Activated CD4-positive, alpha-beta T cell treated with anti-CD3 and anti-CD28 coated beads for 36 hours (primary cell): ENCODE measurements at places on chromosomes 2 and 18.

- no peak for DNase-seq
These were observed 280.9 kb upstream of the CDH2 start for GRCh38 chr18:28457784-28458183.

- DNase-seq: no peak
These were observed 2.9 kb downstream of the CLHC1 start for GRCh38 chr2:55229221-55229620.

GRCh38 chr2:135030826-135031225 is 16.4 kb downstream of the MAP3K19 start:
- DNase-seq: no peak

DNA sequence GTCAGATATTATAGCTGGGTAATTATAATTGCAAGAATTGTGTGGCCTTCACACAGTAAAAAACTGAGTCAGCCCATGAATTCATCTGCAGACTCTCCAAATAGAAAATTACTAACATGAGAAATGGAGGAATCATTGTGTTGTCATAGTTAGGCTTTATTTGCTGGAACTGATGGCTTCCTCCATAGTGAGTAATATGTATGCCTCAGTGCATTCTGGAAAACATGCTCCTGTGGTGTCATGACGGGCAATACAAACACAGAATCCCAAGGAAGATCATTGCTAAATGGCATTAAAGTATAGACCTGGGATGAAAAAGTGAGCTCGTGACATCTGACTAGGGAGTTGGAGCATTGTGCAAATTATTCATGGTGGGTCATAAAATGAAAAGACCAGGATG is 23.6 kb upstream of the NMS start:
- DNase-seq: no peak

DNA sequence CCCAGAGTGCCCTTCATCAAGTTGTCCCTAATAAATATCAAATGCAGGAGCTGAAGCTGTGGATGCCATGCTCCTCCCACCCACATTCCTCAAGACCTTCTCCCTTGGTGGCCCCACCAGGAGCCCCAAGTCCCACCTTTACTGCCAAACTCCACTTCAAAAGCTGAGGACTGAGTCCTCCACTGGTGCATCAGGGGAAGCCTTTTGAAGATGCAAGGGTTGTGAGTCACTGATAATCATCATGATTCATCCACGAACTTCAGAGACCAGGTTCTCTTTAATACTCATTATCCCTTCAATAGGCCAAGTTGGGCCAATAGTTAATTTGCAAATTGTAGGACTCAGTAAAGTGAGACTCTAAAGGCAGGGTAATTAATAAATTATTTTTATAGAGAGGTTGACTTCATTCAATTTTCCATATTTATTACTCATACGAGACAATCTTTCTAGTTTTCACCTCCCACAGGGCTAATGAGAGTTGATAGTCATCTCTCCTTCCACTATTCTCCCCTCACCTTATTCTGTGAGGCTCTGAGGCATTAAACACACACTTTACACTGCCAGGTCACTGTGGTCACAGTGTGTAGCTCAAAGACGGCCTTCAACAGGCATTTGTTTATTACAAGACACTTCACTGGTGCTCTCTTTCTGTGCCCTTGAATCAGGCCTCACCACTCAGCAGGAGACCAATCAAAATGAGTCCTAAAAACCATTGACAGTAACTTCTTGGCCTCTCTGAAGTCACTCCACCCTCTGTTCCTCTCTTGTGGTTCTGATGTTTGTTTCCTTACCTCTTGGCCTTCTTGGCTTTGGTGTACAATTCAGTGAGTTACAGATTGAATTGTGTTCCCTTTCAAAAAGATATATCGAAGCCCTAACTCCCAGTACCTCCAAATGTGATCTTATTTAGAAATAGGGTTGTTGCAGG is 99.9 kb downstream of the TRIB2 start:
- no peak for DNase-seq

GRCh38 chr2:105935063-105935462 is 190.4 kb downstream of the NCK2 start:
- DNase-seq: no peak

GRCh38 chr2:33238111-33238510 is 238.3 kb upstream of the RASGRP3 start:
- no peak for DNase-seq

- no peak for DNase-seq
These were observed 45.2 kb upstream of the PDCL3 start for GRCh38 chr2:100517556-100517955.

DNA sequence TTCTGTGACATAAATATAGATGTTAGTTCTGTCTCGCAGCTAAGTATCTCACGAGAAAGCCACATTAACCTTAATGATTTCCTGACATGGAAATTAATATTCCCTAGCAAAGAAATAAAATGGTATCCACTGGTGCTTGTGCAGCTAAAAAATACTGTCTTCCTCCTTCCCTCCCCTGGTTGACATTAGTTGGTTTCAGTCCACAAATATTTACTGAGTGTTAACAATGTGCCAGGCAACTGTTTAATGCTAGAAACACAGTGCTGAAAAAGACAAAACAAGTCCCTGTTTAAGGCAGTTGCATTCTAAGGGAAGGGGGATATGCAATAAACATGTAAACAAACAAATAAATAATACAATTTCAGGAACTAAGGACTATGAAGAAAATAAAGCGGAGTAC is 44.2 kb upstream of the VPS54 start:
- DNase-seq: no peak

- DNase-seq: no peak
These were observed 6.1 kb downstream of the SLC66A2 start for GRCh38 chr18:79945118-79946042.

DNA sequence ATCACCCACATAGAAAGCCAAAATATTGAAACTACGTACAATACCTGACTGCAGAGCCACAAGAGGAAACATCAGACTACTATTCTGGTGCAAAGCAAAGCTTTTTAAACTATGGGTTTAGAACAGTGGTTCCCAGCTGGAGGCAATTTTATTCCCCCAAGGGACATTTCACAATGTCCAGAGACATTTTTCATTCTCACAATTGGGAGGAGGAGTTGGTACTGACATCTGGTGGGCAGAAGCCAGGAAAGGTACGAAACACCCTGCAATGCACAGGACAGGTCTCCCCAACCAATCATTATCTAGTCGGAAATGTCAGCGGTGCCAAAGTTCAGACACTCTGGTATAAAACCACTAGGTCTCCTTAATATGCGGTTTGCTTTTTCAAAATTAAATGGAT is 88.4 kb upstream of the ARL5A start:
- DNase-seq: no peak

DNA sequence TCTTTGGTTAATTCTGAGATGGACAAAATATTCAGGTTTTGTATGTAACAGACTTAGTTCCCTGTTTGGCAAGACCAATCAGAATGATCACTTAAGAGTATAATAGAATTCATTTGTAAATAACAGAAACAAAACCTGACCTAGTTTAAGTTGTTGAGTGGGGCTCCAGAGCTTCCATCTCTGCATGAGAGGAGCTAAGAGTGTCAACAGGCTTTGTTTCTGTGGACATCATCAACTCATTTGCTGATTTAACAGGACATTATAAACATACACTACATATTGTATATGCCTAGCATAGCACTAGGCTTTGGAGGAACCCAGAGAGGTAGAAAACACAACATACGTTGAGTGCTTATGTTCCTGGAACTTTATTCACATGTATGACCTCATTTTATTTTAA is 75.3 kb upstream of the TRIB2 start:
- DNase-seq: no peak

DNA sequence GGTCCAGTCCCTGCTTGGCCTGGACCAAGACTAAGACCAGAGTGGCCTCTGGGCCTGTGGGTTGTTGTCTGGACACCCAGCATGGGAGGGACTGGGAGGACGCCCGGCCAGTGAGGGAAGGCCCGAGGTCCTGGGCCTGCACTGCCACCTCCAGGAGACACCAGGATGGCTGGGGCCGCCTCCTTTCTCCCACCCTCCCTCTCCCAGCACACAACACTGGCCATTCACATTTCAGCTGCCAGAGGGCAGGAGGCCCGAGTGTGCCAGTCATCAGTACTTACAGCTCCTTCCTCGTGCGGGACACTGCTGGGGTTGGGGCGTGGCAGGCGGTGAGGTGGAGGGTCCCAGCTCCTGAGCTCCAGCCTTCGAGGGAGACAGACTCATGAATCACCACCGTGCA is 133.5 kb downstream of the ASB1 start:
- DNase-seq: no peak

DNA sequence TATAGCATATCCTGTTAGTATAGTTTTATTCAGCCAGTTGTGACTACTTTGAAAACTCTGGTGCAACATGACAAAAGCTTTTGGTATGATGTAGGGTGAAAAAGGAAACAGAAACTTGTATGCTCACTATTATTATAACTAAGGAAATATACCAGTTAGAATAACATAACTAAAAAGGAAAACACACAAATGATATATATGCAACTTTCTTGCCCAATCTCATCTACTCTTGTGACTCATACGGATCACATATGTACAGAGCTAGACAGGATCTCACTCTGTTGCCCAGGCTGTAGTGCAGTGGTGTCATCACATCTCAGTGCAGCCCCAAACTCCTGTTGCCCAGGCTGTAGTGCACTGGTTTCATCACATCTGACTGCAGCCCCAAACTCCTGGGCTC is 12.4 kb upstream of the TLK1 start:
- DNase-seq: peak; percentile 57

DNA sequence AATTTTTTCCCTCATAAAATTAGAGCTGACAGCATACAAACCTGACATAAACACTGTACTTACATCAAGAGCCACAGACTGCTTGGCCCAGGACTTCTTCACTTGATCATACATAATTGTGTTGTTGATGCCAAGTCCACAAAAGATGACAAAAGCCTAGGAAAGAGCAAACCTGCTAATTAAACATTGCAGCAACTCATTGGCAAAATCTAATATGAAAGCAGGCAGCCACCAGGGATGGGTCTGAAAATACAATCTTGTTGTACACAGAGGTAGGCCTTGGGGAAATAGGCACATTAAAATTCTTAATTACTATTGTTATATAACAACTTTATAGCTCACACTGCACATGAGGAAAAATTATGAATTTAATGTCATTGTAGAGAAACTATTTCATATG is 255.8 kb downstream of the PDE11A start:
- no peak for DNase-seq

GRCh38 chr18:21991886-21992285 is 177.5 kb upstream of the GATA6 start:
- no peak for DNase-seq

DNA sequence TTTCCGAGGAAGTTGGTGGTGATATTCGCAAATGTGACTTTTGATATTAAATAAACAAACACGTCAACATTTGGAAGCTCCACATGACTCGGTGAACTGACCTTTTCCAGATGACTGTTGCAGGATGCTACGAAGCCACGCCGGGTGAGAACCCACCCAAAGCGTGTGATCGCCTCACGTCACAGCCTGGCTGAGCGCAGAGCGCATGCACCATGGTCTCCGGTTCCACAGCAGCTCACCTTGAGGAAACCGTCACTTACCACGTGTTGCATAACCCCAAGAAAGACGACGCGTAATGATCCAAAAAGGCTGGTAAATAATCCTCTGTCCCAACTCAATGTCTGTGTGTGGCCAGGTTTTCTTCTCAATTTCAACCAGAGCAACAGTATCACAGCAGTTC is 64.5 kb upstream of the CTDP1 start:
- no peak for DNase-seq

DNA sequence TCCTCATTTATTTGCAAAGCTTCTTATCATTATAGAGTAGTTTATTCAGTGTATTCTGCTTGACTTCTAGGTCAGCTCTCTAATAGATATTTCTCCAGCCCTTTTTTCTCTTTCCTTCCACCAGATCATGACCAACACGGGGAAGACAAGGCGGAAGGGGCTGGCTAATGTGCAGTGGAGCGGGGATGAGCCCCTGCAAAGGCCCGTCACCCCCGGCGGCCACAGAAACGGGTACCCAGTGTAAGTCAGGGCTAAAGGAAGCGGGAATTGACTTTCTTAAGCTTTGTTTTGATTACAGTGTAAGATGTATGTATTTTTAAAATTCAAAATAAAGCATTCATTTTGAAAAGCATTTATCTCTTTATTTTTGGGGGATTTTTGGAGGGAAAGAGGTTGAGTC is 50.7 kb upstream of the B3GNT7 start:
- no peak for DNase-seq

- peak; percentile 83 for DNase-seq
These were observed 45.2 kb downstream of the NCK2 start for GRCh38 chr2:105789745-105790460.

GRCh38 chr18:10201659-10202058 is 252.8 kb upstream of the APCDD1 start:
- DNase-seq: no peak

DNA sequence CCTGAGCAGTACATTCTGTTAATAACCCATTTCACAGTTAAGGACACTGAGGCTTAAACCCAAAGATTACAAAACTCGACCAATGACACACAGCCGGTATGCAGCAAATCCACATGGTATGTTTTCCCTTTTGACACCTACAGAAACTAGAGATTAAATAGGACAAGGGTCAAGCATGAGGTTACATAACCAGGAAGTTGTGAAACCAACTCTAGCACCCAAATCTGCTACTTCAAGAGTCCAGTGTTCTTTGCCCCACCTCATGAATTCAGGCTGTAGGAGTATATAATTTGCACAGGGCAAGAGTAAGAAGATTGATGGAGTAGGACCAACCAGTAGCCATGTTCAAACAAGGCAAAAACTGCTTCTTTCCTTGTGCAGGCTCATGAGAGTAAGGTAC is 249.8 kb downstream of the BCL11A start:
- no peak for DNase-seq

DNA sequence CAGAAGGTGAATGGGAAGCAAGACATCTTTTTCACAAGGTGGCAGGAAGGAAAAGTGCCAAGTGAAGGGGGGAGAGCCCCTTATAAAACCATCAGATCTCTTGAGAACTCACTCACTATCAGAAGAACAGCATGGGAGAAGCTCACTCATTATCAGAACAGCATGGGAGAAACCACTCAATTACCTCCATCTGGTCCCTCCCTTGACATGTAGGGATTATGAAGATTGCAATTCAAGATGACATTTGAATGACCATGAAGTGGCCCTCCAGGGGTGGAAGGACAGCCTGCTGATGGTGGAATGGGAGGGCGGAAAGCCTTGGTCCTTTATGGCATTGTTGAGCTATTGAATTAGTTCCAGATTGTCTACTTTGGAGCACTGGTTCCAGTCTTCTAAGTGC is 413.0 kb upstream of the MEX3C start:
- DNase-seq: no peak

DNA sequence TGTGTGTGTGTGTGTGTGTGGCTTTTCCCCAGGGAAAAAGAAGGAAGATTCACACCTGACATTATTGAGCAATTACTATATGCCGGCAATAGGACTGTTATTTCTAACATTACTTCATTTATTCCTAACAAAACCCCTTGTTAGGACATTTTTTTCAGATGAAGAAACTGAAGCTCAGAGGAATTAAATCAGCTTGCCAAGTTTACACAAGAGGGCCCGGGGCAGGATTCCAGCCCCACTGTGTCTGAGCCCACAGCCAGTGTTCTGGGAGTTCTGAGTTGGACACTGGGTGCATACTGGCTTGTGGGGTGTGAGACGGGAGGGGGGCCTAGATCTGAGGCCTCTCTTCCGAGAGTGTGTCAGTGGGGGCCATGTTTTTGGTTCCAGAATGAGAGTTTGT is 9.9 kb downstream of the TOGARAM2 start:
- DNase-seq: no peak

GRCh38 chr2:204551512-204551863 is 6.2 kb downstream of the PARD3B start:
- no peak for DNase-seq
